ENCODE measurements at places on chromosomes 2 and 18. TPM values are rescaled to one million over a fixed set of nuclear protein-coding genes. Genes with fewer than 3 reads are reported as not detected.
A peak's percentile ranks its signal among the peaks of the same experiment; 100 is the strongest.

DNA sequence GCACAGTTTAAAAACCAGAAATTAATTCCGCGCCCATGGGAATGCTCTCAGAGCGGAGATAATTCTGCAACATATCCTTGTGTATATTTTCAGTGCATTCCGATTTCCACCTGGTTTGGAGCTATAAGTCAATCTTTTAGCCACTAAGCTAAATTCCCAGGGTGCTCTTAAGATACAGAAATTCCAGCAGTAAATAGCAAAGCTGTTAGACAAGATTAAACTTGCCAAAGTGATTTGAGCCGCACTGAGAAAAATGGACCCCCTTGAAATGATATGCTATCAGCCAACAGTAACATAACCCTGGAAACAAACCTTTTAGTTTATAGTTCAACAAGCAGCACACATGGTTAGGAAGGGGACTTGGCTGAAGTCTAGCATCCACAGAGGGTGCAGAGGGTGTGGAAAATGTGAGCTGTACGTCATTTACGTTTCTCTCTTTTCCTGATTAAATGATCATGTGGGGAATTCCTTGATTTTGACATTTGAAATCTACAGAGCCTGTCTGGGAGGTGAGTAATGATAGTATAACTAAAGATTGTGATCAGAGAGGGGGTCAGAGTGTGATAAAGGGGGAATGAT, 99.8 kb upstream of the COPS8 start:
- no peaks in the 10 kb centered on the region for H3K4me1 ChIP-seq
- no peaks in the 10 kb centered on the region for H3K36me3 ChIP-seq
- DNase-seq, result no peak
- no peak overlapping the region for H3K4me3 ChIP-seq
- H3K27ac ChIP-seq, result no peak overlapping the region

DNA sequence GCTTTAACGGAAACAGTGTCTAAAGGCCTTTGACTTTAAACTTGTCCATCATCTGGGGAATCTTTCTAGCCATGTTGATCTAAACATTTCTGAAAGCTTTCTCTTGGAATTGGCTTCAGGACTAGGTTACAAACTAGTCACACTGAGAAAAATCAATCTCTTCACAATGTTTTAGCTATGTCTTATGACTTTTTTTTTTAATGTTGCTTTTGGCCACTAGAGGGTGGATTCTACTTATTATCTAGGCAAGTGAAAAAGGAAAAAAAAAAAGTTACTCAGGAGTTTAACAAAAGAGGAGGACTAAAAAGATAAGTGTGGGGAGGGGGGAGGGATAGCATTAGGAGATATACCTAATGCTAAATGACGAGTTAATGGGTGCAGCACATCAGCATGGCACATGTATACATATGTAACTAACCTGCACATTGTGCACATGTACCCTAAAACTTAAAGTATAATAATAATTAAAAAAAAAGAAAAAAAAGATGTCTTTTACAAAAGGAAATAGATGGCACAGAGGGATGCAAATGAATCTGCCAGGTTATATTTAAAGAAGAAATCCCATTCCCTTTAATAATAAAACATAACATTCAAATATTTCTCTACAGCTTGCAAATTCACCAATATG, 160.4 kb upstream of the PID1 start:
- DNase-seq, result no peak
- H3K4me1 ChIP-seq, result no peaks in the 10 kb centered on the region
- no peak overlapping the region for H3K4me3 ChIP-seq
- peaks cover 2% of the 10 kb centered on the region for H3K27me3 ChIP-seq
- no peak overlapping the region for H3K27ac ChIP-seq
- H3K36me3 ChIP-seq, result no peaks in the 10 kb centered on the region

DNA sequence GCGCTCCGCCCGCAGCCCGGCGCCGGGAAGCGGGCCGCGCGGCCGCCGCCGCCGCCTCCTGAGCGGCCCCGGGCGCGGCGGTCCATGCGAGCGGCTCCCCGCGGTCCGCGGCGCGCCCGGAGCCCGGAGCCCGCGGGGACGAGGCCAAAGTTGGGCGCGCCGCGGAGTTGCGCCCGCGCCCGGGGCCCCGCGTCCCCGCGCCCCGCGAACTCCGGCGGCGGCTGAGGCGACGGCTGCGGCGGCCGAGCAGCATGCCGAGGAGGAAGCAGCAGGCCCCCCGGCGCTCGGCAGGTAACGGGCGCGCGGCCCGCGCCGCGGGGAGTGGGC, 992 bp downstream of the TSHZ1 start:
- no peak overlapping the region for H3K4me3 ChIP-seq
- no peaks in the 10 kb centered on the region for H3K27me3 ChIP-seq
- no peak overlapping the region for H3K27ac ChIP-seq
- no peak for DNase-seq
- H3K4me1 ChIP-seq, result peaks cover 56% of the 10 kb centered on the region

Gene TUBB8B
- total RNA-seq, result not detected

DNA sequence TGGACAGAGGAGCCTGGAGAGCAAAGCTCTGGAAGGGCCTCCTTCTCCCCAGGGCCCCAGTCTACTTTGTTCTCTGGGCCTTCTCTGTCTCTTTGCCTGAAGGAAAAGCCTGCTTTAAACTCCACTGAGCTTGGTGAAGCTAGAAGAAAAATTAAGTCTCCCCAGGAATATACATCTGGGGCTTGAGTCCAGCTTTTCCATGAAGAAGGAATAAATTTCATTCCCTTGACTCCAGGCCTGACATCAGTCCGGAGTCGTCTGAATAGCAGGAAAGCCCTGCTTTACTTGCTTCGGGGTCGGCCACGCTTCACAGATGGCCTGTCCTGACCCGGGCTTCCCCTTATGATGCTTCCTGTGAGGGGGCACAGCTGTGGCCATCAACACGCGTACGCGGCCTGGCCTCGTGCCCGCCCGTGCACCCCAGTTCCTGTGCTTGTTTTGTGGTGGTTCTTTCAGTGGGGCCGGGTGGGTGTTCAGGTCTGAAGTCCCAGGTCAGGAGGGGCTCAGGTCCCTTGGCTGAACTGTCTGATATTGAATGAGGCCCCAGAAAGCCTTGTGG, 73.6 kb downstream of the ACOXL start:
- no peak overlapping the region for H3K27ac ChIP-seq
- no peak overlapping the region for H3K4me3 ChIP-seq
- H3K27me3 ChIP-seq, result peaks cover 50% of the 10 kb centered on the region

- no peaks in the 10 kb centered on the region for H3K36me3 ChIP-seq
- H3K27ac ChIP-seq, result no peak overlapping the region
- H3K4me1 ChIP-seq, result peaks cover 23% of the 10 kb centered on the region
- no peak overlapping the region for H3K4me3 ChIP-seq
- DNase-seq, result peak; percentile 74
Observed at GRCh38 chr2:9770308-9771100, 72.8 kb upstream of the TAF1B start.

Data from activated CD4-positive, alpha-beta memory T cell treated with anti-CD3 and anti-CD28 coated beads for 36 hours (primary cell).